ENCODE measurements at places on chromosomes 2 and 18. TPM values are rescaled to one million over a fixed set of nuclear protein-coding genes. Genes with fewer than 3 reads are reported as not detected.

The SLC38A11 gene
- total RNA-seq = 0.05 TPM

The GCKR gene
- not detected for total RNA-seq

The STAT1 gene
- 201 TPM for total RNA-seq

The EIF2B4 gene
- 30.5 TPM for total RNA-seq

The NFE2L2 gene
- 46.6 TPM for total RNA-seq

The ADCYAP1 gene
- 0.19 TPM for total RNA-seq

The DCDC2C gene
- 0.38 TPM for total RNA-seq

The TSPYL6 gene
- not detected for total RNA-seq

The MXD1 gene
- 12.7 TPM for total RNA-seq

The CRIM1 gene
- 9.1 TPM for total RNA-seq

The RAB12 gene
- 17.8 TPM for total RNA-seq

The SUPT7L gene
- total RNA-seq = 27.7 TPM

The LBH gene
- 149 TPM for total RNA-seq

The ATG4B gene
- total RNA-seq = 30.9 TPM

The SLC25A52 gene
- 0.09 TPM for total RNA-seq

The EN1 gene
- total RNA-seq = 0.05 TPM

The G6PC2 gene
- not detected for total RNA-seq

The GALNT13 gene
- 0.28 TPM for total RNA-seq

The ZNF396 gene
- total RNA-seq = 1.7 TPM

The CHRND gene
- 0.57 TPM for total RNA-seq

The NRP2 gene
- total RNA-seq = 11.7 TPM

The AQP12B gene
- under 0.01 TPM for total RNA-seq

The POTEC gene
- total RNA-seq = not detected

The ACTG2 gene
- total RNA-seq = 0.61 TPM

The NAT8 gene
- not detected for total RNA-seq

The RGPD4 gene
- total RNA-seq = 0.19 TPM

The SNRPD1 gene
- total RNA-seq = 165 TPM

The FAM117B gene
- total RNA-seq = 5.7 TPM

The ANKRD29 gene
- 3.4 TPM for total RNA-seq

The CHMP3 gene
- 55.7 TPM for total RNA-seq

The DAPL1 gene
- total RNA-seq = 2.9 TPM

The MGAT4A gene
- total RNA-seq = 42.9 TPM

The HTR2B gene
- total RNA-seq = 1.1 TPM

The FEV gene
- total RNA-seq = not detected

The PUM2 gene
- 40.2 TPM for total RNA-seq

The BCL2 gene
- total RNA-seq = 17.5 TPM

The WNT6 gene
- total RNA-seq = 0.14 TPM

The ARPC2 gene
- 368 TPM for total RNA-seq

The TCF4 gene
- 36.6 TPM for total RNA-seq

The VPS4B gene
- 40.5 TPM for total RNA-seq

The TGFBRAP1 gene
- total RNA-seq = 7.3 TPM

The TUBA3E gene
- 0.05 TPM for total RNA-seq

The OSBPL6 gene
- total RNA-seq = 0.28 TPM

The TCF7L1 gene
- 0.90 TPM for total RNA-seq

The GYPC gene
- 83.2 TPM for total RNA-seq

The ACVR1C gene
- total RNA-seq = 0.24 TPM

The LRATD1 gene
- 2.1 TPM for total RNA-seq

The FRZB gene
- total RNA-seq = 2.5 TPM

The SMYD1 gene
- total RNA-seq = 0.42 TPM

The RAX gene
- total RNA-seq = under 0.01 TPM

The DES gene
- total RNA-seq = 3.4 TPM
